Stimulated activated CD8-positive, alpha-beta memory T cell treated with anti-CD3 and anti-CD28 coated beads, Interleukin-15, amount 100 ng/mL, for 24 hours (primary cell): ENCODE measurements at places on chromosomes 6 and 20.

DNA sequence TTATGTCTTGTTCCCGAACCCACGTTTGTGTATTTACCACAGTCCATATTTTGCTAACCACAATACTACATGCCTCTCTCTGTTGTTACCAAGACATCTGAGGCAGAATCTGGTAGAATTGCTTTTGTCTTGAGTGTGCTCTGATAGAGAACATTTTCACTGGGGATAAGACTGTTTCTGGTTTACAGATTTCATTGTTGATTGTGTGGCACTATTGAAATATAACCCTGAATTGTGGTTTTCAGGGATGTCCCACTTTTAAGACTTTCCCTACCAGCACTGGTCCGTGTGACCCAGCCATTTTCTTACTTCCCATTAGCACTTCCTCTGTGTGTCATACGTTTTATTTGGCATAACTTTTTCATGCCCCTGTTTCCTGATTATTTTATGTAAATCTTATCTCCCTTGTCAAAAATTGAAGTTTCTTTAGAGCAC lies 12.2 kb downstream of the NCOA7 start:
- no peak for DNase-seq

- DNase-seq: no peak
Measured at GRCh38 chr6:17957904-17958620, 29.4 kb downstream of the KIF13A start.

GRCh38 chr6:5067305-5067704 lies 17.8 kb upstream of the PPP1R3G start:
- no peak for DNase-seq

GRCh38 chr6:44040786-44041185 lies 86.5 kb downstream of the MRPL14 start:
- DNase-seq: no peak

DNA sequence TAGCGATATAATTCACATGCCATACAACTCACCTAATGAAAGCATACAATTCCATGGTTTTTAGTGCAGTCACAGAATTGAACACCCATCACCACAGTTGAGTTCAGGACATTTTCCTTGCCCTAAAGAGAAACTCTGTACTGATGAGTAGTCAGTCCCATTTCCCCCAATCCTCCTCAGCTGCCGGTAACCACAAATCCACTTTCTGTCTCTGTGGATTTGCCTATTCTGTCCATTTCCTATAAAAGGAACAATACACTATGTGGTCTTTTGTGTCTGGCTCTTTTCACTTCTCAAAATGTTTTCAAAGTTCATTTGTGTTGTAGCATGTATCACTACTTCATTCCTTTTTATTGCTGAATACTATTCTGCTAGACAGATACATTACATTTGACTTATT lies 67.9 kb upstream of the TGM3 start:
- no peak for DNase-seq

- DNase-seq: no peak
Measured at GRCh38 chr6:37321101-37321500, 32.7 kb upstream of the RNF8 start.

GRCh38 chr6:136862662-136863061 lies 40.3 kb downstream of the PEX7 start:
- DNase-seq: no peak

DNA sequence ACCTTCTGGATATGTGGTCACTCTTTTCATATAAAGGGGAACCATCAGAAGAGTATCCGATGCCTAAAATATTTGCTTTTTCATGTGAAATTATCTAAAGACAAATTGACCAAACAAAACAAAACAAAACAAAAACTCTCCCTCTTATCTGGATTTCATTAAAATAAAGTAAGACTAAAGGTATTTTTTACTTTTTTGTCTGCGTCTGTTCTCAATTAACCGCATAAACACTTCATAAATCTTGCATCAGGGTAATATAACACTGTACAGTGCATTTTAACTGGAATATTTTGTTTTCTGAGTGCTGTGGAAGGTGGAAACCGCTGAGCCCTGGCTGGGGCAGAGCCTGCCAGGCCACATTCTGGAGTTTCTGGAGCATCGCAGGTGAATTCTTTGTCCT lies 234.1 kb upstream of the ZFP64 start:
- DNase-seq: no peak

GRCh38 chr6:90000864-90001731 lies 106.8 kb downstream of the GJA10 start:
- no peak for DNase-seq

- DNase-seq: no peak
Measured at GRCh38 chr6:88623531-88623930, 339.9 kb downstream of the RNGTT start.

GRCh38 chr20:58219342-58219700 lies 9.1 kb downstream of the ANKRD60 start:
- no peak for DNase-seq

GRCh38 chr6:22884456-22884855 lies 315.1 kb downstream of the HDGFL1 start:
- no peak for DNase-seq
